Activated gamma-delta T cell treated with anti-CD3 and anti-CD28 coated beads, Interleukin-2, amount 50 U/mL, for 16 hours (primary cell): ENCODE measurements at places on chromosomes 2 and 18.

DNA sequence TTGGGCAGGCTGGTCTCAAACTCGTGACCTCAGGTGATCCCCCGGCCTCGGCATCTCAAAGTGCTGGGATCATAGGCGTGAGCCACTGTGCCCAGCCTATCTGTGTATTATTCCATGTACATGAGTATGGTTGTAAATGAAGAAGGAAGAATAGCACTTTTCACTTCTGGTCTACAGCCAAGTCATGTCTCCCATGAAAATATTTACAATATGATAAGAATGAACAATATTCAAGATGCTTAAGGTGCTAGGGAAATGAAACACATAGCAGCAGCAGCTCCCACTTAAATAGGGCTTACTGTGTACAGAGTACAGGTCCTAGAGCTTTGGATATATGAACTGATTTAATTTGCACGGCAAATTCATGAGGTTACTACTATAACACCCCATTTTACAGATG is 70.3 kb upstream of the COL5A2 start:
- DNase-seq, result no peak

- DNase-seq, result no peak
Measured at GRCh38 chr18:44680273-44681075, at the start of gene SETBP1. TSS of gene SETBP1 (plus strand) at chr18:44680888. CDS start at chr18:44701347, 20,459 bp downstream.

- no peak for DNase-seq
Measured at GRCh38 chr2:184734338-184734737, 136.0 kb downstream of the ZNF804A start.

GRCh38 chr2:230016844-230017243 is 51.9 kb downstream of the SLC16A14 start:
- DNase-seq, result no peak

GRCh38 chr2:230795856-230796255 is 68.9 kb upstream of the ITM2C start:
- no peak for DNase-seq

DNA sequence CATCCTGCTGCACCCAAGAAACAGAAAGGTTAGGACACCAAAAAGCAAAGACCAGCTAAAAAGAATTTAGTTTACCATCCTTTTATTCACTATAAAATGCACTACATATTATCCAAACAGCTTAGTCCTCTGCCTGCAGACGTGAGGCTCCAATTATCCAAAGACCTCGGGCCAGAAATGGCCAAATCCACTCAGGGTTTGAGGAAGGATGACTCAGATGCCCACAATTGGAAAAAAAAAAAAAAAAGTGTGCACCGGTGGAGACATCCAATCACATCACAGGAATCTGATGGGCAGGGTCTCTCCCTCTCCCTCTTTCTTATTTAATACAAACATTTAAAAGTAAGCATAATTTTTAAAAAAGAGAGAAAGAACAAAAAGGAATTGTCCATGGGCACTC is 65.7 kb downstream of the TRABD2A start:
- no peak for DNase-seq

- DNase-seq, result no peak
Measured at GRCh38 chr18:64966667-64967066, 784.1 kb upstream of the CDH7 start.

- no peak for DNase-seq
Measured at GRCh38 chr2:19216676-19217602, 141.5 kb downstream of the OSR1 start.

DNA sequence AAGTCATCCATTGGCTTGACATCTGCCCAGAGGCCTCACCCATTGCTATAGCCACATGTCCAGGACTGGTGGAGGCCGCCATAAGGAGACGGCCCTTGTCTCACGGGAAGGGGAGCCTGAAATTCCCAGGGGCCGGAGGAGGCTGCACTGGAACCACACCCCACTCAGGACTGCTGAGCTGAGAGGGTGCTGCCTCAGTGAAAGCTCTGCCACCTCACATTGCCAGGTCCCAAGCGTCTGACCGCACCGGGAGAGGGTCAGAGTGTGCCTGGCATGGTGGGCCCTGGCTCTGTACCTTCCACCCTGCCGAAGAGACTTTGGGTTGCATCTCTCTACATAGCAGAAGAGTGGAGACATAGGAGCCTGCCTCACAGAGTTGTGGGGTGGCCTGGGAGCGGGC is 134.1 kb upstream of the GLI2 start:
- no peak for DNase-seq

DNA sequence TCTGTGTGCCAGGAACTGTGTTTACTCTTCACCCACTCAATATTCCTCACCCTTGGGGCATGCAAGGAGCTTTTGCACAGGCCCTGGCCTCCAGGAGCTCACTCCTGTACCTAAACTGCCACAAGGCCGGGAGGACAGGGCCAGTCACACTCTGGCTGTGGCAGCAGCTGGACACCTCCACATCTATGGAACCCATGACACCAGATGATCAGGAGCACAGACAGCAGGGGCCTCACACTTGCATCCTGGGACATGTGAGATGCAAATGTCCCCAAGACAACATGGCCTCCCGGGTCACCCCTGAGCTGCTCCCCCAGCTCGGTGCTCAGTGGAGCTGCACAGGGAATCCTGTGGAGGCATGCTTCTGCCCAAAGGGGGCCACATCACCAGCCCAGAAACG is 61.8 kb upstream of the SLC66A3 start:
- DNase-seq, result no peak

DNA sequence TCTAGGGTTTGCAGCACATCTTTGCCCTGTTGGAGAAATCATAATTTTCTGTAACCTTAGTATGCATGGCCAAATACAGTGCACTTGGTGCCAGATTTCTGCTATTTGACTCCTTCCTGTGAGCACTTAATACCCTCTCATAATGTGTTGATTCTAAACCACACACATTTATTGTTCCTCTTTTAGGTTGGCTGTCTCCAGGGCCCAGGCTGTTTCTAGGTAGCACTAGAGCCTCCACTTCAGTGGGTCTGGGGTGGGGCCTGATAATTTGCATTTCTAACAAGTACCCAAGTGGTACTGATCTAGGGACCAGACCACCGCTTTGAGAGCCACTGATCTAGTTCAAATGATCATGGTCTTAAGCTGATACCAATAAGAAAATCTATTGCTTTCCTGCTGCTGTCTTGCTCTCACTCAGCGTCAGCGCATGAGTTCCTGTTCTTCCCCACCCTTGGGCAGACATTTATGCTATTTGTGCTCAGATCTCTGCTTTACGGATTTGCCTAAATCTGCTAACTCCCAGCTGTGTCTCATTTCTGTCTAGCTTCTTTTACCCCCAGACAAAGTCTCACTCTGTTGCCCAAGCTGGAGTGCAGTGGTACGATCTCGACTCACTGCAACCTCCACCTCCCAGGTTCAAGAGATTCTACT is 7.4 kb downstream of the PTRHD1 start:
- DNase-seq, result no peak

GRCh38 chr2:192047315-192048107 is 147.2 kb downstream of the TMEFF2 start:
- DNase-seq, result no peak

- DNase-seq, result no peak
Measured at GRCh38 chr2:197293252-197294007, 17.1 kb downstream of the ANKRD44 start.

DNA sequence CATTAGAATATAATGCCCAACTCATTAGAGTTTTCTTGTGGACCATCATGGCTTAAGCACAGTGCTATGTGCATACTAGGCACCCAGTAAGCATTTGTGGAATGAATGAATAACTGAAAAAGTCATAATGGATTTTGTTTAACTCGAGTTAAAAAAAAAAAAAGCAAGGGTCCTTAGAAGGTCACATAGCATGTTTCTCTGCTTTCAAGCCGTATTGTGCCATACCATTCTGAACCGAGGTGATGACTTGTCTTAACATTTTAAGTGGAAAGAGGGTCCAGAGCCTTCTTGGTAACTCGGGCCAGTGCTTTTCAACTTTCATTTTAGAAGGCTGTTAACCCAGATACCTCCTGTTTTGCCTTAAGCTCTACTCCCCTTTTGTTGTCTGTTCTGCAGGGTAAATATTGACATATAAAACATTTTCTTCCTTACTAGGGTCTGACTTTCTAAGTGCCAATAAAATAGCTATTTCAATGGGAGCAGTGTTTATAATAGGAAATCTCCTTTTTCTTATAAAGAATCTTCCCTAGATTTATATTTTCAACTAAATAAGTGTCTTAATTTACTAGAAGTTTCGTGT is 787 bp upstream of the ADGRF3 start:
- DNase-seq, result no peak

GRCh38 chr2:127117603-127118002 is 10.6 kb upstream of the BIN1 start:
- DNase-seq, result no peak

GRCh38 chr2:2935445-2936149 is 442.0 kb downstream of the EIPR1 start:
- no peak for DNase-seq

DNA sequence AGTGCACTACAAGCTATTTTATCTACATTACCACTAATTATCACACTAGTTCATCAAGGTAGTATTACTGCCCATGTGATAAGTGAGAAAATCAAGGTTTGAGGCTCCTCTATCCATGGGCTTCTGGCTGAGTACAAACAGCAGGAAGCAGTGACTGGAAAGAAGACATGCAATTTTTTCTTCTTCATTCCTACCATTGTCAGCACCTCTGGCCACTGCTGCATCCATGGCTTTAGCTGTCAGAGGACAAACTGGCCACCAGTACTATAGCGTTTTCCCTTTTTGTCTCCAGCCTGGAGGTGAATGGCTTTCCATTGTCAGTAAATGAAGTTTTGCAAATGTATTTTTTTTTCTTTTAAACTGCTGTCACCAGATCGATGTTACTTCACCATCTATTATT is 674.9 kb downstream of the LRP1B start:
- no peak for DNase-seq

GRCh38 chr18:24633121-24633520 is 172.7 kb downstream of the HRH4 start:
- no peak for DNase-seq

- DNase-seq, result no peak
Measured at GRCh38 chr2:23901966-23902846, 24.7 kb downstream of the ATAD2B start.
